ENCODE measurements at places on chromosomes 3 and 15. TPM values are rescaled to one million over a fixed set of nuclear protein-coding genes. Genes with fewer than 3 reads are reported as not detected.

GRCh38 chr3:111627092-111627491 lies 31.9 kb upstream of the ZBED2 start:
- DNase-seq = no peak

DNA sequence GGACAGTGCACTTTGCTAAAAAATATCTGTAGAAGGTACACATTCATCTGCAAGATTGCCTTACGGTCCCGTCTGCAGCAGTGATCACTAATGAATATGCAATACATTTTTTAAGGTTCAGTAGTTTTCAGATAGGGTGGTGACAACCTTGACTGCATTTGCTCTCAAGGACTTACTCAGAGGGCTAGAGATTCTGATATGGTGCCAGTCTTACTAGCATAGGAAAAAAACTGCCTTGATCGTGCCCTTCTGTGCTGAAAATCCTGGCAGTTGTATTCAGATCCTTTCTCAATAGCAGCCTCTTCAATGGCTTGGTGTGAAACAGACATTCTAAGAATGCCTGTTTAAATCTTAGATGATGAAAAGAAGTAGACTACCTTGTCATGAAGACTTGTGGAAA lies 411.9 kb upstream of the CCDC54 start:
- no peak for DNase-seq

- DNase-seq = no peak
These were observed 16.0 kb downstream of the LTF start for GRCh38 chr3:46448721-46449120.

- DNase-seq = no peak
These were observed 114.3 kb upstream of the MEF2A start for GRCh38 chr15:99451484-99451883.

DNA sequence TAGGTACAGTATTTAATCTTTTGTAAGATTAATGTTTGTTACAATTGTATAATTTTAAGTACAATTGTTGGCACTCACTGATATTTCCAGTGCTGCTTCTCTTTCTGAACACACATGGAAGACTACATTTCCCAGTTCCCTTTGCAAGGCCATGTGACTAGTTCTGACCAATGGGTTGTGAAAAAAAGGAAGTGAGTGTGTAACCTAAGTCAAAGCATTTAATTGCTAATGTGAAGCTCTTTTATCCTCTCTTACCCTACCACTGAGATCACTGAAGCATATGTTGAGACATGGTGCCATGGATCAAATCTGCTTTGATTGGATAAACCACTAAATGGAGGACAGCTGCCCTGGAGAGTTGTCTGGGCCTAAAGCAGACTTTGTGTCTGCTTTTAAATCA lies 83.9 kb upstream of the PLXND1 start:
- DNase-seq = no peak

- DNase-seq = no peak
These were observed 2.1 kb downstream of the RPP25 start for GRCh38 chr15:74954515-74954914.

DNA sequence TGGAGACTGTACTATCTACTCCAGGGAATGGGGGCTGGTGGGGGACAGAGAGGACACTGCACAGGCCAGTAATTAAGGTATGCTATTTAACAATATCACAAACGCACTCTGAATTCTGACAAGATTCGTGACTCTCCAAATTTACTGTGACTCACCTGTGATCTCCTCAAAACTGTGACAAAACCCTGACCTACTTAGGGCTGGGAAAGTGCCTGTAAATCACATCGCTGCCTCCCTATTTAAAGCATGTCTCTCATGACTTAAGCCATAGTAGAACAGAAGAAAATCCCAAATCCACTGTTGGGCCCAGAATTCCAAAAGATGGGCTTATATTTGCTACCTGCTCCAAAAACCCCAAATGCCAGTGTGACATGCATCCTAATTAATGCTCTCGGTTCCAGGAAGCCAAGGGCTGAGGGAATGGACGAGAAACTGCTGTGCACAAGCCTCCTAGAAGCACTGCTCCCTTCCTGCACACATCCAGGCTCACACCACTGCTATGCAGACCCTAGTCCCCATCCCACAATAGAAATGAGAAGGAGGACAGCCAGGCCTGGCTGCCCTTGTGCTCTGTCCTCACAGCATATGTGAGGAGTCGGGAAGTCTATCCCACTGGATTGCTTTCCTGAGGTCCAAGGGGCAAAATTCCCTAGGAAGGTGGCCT lies 187.7 kb upstream of the CHRNA7 start:
- no peak for DNase-seq

DNA sequence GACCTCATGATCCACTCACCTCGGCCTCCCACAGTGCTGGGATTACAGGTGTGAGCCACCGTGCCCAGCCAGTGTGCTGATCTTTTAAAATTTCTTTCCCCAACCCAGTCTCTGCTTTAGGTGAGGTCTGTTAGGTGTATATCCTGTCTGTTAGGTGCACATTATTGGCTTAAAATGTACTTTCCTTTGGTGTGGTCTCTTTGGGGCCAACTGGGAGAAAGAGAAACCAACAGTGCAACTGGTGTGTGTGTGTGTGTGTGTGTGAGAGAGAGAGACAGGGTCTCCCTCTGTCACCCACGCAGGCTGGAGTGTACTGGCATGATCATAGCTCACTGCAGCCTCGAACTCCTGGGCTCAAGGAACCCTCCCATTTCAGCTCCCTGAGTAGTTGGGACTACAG lies 50.3 kb upstream of the GNB5 start:
- no peak for DNase-seq

GRCh38 chr3:184685646-184686045 lies 26.2 kb downstream of the MAGEF1 start:
- DNase-seq = no peak

GRCh38 chr3:169103951-169104941 lies 559.3 kb downstream of the MECOM start:
- no peak for DNase-seq

DNA sequence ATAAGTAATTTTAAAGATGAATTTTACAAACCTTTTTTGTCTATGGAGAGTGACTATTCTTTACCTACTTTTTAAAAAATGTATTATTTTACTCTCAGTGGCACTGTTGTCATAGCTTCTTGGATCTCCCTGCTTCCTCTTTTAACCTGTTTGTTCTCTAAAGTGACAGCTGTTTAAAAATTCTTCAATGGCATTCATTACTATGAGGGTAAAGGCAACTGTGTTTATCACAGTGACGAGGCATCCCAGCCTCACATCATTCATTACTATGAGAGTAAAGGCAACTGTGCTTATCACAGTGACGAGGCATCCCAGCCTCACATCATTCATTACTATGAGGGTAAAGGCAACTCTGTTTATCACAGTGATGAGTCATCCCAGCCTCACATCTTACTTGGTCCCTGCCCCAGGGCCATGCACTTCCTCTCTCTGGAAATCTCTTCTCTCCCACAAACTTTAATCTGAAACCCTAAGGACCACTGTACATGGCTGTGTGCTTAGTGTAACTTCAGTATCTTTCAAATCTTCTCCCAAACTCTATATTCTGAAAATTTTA lies 101.7 kb upstream of the ZNF717 start:
- no peak for DNase-seq

GRCh38 chr3:193865339-193865738 lies 270.6 kb upstream of the HES1 start:
- no peak for DNase-seq

GRCh38 chr3:71264840-71265239 lies 318.7 kb downstream of the FOXP1 start:
- DNase-seq = no peak

GRCh38 chr3:24829011-24829581 lies 334.4 kb upstream of the THRB start:
- DNase-seq = no peak

DNA sequence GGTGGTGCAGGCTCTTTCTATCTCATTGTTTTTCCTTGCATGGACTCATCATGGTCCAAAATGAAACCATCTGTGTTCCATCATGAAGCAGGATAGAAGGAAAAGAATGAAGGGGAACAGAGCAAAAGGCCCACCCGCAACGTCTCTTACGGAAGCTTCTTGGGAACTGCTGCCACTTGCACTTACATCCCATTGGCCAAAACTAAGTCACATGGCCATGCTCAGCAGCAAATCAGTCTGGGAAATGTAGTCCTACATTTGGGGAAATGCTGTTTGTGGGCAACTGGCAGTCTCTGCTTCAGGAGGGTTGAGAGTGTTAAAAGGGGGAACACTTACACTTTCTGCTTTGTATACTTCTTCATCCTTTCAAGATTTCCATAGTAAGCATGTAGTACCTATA lies 191.6 kb downstream of the SV2B start:
- DNase-seq = no peak

DNA sequence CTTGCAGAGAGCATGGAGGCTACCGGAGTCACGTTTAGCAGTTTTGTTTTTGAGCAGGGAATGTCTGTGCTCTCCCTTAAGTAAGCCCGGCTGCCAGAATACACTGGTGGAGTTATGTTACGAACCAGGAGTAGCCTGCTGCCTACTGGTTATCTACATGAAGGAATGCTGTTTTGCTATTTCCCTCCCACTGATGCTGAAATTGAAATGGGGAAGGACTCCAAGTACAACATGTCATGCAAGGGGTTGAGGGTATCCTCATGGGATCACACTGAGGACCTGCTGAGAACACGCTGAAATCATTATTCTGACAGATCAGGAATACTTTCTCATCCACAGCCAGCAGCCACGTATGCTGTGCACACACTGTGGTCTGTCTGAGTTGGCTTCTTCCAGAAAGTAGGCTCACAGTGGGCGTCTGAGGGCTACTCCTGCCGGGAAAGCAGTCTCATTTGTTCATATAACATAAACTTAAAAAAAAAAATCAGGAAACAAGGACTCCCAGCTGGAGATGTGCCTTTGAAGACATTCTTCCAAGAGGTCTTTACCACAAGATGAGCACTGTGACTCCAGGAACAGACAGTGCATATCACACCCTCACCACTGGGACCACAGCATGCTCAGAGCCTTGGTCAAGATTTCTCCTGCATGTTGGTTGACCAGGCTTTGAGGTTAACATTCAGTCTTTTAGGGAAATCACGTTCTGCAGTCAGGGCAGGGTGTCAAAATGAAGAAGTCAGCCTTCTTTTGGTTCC lies 300.4 kb upstream of the RASGRP1 start:
- DNase-seq = no peak

- no peak for DNase-seq
These were observed 403.9 kb downstream of the MECOM start for GRCh38 chr3:169259661-169260060.

DNA sequence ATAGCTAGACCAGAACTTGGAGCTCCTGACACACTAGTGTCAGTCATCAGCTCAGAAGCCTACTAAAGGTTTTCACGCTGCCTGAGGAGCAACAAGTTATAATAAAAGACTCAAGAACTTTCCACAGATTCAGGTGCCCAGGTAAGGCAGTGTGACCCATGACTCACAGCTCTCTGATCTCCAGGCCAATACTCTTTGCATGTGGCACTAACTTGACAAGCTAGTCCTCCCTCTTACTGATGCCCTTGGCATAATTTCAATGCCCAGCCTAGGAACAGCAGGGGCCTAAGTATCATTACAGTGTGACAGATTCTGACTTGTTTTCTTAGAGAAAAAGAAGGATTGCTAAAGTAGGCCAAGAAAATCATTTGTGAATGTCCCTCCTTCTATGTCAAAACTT lies 38.4 kb downstream of the MEIS2 start:
- no peak for DNase-seq

DNA sequence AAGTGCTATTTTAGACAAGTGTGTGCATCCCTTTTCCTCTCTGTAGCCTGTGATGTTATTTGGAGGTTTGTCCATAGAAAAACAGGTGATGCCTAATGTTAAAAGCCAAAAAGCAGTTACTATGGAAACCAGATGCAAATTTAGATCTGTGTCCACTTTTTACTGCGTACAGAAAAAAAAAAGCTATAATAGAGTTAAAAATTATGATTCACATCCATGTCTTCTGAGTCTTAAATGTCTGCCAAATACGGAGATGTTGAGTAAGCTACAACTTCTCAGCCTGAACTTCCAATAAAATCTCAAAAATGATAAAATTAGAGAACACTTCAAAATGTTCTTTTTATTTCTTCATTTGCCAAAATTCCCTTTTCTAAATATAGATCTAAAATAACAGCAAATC lies 74.2 kb upstream of the GAP43 start:
- DNase-seq = no peak

- no peak for DNase-seq
These were observed 1.7 kb downstream of the TJP1 start for GRCh38 chr15:29820394-29821154.

DNA sequence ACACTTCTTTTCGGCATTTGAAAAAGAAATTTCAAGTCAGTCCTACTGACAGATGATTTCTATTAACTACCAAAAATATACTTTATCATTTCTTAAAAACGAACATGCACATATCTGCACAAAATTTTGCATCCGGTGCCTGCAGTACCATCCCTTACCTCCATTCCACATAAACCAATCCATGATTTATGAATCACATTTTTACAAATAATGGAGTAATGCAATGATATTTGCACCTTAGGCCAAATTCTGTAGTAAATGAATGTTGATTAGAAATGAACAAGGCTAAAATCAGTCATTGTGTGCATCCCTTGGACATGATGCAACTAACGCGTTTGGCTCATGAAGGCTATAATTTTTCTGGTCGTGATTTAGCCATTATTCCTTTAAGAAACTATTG lies 46.5 kb downstream of the ROBO2 start:
- DNase-seq = no peak

DNA sequence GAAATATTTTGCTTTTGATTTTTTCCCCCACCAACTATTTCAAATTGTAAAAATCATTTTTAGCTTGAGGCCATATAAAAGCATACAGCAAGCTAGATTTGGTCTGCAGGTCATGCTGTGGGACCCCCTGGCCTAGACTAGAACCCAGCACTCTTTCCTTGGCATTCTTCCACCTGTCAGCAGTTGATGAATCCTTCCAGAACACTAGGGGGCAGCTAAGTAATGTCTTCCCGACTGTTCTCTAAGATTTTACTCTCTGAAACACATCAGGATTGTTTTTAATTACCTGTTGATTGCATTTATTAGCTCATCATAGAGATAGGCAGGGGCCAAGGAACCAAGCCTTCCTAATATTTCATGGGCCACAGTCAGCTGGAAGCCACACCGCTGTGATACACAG lies 174.5 kb downstream of the CACNA1D start:
- DNase-seq = no peak

GRCh38 chr15:99230867-99231266 lies 18.5 kb downstream of the TTC23 start:
- DNase-seq = no peak

DNA sequence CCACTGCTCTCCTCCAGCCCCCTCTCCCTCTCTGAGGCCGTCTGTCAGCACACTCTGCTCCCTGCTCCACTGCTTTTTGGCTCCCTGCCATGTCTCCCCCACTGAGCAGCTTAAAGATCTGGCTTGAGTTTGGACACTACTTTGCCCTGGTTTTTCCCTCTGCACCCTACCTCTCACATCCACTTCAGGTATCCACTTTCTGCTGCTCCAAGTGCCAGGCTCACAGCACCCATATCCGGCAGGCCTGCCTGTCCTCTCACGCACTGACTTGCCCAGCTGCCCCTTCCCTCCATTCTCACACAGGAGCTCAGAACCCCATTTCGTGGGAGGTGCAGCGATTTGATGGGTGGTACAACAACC lies 3.7 kb downstream of the DUOX1 start:
- DNase-seq = no peak

Gene CYP8B1
- not detected for total RNA-seq

Gene CLSTN2
- 33.1 TPM for total RNA-seq

Gene PRSS50
- total RNA-seq = not detected

Gene PIK3CB
- 31.7 TPM for total RNA-seq

Gene IGSF11
- 1.9 TPM for total RNA-seq

Gene DNAH12
- total RNA-seq = 0.15 TPM

Gene ECE2
- not detected for total RNA-seq

Gene TXNRD3
- 16.4 TPM for total RNA-seq

Gene MED12L
- 1.6 TPM for total RNA-seq

Gene SLC30A4
- total RNA-seq = 5.6 TPM

Data from breast epithelium (tissue), 4 donors.